ENCODE measurements at places on chromosomes 7 and 10.

DNA sequence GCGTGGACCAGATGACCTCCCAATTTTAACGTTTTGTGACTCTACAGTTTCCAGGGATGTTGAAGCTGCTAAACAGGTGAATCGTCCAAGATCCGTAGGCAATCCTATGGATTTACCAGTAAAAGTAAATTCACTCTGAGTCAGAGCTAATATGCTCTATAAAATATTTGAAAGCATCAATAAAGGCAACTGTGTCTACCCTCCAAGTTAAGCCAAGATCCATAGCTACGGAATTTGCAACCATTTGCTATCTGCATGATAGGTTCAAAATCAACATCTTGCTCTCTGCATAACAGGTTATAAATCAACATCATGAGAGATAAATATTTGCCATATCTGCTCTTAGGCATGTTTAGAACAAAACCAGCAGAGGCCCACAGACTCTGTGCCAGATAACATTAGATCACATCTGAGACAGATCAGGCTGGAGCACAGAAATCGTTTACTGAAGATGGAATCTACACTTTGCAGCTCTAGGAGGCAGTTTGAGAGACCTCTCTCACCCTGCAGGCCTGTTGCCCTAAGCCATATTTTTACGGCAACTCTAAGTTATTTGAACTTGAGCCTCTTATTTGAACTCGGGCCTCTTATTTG is 80.7 kb upstream of the PDCD4 start:
- DNase-seq: no peak

- DNase-seq: no peak
These were observed 49.6 kb downstream of the LGI1 start for GRCh38 chr10:93807371-93807770.

DNA sequence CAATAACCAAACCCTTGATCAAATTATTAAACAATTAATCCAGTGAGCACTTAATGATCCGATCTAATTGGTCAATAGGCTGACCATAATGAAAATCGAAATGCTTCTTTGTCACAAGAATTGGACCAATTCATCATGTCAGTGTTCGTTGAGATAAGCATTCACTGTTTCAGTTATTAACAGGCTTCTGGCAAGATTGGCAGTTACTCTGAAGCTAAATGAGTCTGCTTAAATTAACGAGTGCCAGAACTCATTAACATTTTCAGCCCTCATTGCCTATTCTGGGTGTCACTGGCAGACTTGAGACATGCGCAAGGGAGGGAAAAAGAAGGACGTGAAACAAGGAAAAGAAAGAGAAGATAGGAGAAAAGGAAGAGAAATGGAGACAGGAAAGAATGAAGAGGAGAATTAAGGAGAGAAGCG is 30.7 kb upstream of the SLC26A3 start:
- DNase-seq: no peak

DNA sequence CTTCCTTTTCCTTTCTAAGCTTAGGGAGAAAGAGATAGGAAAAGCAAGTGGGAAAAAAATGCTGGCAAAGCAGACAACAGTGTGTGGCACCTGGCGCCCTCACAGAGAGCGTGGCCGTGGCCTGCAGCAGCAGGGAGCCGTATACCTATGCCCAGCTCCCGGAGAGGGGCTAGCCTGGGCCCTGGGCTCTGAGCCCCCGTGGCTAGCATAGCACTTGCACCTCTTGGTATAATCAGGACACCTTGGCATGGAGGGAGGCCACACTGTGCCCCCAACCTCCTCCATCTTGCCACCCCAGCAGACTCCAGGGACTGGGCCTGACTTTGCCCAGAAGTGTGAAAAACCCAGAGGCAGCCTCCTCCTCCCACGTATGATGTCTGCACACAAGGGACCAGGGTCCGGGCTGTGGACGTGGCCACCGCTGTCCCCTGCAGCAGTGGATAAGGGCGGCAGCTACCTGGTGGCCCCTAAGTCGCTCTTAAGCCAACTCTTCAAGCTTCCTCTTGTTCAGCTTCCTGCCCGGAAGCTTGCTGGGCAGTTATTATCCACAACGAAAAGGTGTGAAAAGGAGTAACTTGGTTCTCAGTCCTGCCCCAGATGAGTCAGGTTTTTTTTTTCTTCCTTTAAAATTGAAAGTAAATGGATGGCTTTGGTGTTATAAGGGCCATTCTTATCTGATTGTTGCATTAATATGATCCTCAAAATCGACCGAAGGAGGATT is 249.1 kb upstream of the PITRM1 start:
- DNase-seq: no peak

DNA sequence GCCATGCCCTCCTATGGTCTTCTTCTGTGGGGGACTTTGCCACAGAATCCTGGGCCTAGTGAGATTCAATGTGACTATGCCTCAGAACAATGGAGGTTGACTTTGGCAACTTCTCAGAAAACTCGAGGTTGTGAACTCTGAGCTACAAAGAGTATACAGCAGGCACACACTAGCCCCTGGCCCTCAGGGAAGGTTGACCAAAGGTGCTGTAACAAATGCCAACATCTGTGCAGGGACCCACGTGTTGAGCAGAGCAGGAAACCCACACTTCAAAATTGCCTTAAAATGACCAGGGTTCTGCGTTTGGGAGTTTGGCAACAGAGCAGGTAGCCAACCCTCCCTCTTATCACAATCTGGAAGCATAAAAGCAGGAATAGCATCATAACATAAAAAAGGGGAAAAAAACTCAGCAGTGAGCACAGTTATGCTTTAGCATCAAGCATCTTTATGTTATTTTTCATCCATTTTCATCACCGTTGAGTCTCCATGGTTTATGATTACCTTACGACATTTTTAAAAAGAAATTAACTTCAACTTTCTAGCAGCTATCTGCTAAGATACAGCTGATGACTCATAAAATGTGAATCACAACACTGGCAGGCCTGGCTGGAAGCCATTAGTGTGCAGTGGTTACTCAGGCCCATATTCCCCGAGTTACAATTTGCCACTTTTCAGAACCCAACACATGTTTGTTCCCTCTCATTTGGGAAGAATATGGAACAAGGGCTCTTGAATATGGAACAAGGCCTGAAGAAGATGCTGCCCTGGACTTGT is 11.1 kb downstream of the PRLHR start:
- DNase-seq: no peak

- peak; percentile 84 for DNase-seq
These were observed 77.5 kb upstream of the CACUL1 start for GRCh38 chr10:118832241-118832651.

- no peak for DNase-seq
These were observed 12.4 kb downstream of the BUB3 start for GRCh38 chr10:123166618-123167017.

DNA sequence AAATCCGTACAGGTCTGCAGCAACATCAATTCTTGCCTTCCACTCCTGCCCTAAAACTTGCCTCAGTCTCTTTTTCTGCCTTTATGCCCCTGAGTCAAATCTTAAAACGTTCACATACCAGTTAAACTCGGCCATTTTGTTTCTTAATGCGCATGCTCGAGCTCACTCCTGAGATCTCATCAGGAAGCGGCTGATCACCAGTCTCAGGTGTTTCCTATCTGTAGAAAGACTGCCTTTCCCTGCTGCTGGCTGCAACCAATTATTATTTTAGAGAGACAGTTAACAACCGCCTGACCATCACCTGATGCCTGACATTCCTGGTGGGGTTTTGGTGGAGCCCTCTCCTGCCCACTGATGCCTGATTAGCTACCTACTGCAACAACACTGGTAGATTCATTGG is 70.2 kb upstream of the TMEM140 start:
- no peak for DNase-seq

- DNase-seq: no peak
These were observed 90.3 kb downstream of the HERPUD2 start for GRCh38 chr7:35604595-35604994.

DNA sequence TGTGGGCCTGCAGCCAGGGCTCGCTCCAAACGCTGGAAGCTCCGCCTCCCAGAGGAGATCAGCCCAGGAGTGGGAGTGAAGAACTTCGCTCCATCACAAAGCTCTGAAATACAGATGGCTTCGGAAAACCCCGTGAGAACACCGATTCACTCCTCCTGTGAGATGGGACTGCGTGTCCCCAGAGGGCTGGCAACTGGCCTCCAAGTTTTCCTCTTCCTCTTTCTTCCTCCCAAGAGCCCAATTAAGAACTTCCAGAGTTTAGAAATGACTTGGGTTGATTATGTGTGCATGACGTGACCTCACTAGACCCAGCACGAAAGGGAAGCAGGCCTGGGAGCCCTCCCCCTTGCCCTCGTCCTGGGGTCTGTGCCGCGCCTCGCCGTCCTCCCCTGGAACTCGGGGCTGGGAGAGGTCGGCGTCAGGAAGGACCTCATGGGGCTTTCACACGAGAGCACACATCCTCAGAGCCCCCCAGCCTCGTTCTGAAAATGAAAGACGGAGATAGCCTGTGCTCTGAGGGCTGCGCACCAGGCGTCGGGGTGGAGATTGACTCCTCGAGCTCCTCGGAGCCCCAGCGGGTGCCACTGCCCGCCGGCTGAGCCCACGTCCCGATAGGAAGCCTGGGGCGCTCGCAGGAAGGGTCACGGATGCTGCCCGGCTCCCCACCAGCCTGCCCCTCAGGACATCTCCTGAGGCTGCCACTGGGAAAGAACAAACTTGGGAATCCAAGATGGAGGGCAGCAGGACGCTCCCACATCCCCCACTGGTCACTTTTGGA is 37.8 kb downstream of the PTPRN2 start:
- DNase-seq: peak; percentile 44

- peak; percentile 27 for DNase-seq
These were observed 249.0 kb downstream of the TNS3 start for GRCh38 chr7:47332681-47333553.

DNA sequence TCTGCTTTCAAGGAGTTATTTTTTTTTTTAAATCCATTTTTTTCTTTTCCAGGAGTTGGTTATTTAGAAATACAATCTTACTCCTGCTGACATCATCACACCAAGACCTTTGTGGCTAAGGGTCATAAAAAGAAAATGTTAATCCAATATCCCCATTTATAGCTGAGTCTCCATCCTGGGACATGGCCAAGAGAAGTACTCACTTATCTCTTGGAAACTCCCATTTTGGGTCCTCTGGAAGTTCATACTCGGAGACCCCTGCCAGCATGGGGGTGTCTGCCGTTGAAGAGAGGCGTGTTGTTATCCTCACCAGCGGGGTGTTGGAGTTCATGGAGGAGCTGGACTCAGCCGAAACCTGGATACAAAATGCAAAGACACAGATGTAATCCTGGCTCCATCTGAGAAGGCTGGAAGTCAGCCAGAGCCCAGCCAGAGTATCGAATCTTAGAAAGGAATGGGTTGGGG is 94.6 kb downstream of the FGFR2 start:
- no peak for DNase-seq

GRCh38 chr10:59622320-59623132 is 87.1 kb downstream of the SLC16A9 start:
- no peak for DNase-seq

DNA sequence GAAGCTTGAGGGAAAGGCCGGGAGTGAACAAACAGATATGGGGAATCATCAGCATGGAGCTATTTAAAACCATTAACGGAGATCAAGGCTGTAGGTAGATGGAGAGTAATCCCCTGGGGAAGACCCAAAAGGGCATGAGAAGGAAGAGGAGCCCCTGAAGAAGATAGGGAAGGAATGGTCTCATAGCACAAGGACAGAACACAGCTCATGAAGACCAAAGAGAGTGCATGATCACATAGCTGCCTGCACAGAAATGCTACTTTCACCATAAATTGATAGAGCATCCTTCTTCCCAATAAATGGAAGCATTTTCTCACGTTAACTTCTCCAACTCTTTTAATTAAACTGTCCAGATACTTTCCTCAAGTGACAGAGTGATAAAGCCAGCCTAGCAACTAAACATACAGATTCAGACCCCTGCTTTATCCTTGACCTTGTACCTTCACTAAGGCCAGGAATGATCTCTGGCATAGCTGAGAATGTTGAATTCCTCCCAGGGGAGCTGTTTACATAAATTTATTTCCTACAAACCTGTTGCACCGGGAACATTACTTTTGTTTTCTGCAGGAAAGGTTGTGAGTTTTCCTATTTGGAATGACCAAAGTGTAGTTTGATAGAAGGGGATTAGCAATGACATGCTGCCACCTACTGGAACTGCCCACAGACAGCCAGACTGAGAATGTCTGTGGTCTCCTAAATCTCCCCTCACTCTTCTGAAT is 110.8 kb upstream of the LRGUK start:
- DNase-seq: no peak

DNA sequence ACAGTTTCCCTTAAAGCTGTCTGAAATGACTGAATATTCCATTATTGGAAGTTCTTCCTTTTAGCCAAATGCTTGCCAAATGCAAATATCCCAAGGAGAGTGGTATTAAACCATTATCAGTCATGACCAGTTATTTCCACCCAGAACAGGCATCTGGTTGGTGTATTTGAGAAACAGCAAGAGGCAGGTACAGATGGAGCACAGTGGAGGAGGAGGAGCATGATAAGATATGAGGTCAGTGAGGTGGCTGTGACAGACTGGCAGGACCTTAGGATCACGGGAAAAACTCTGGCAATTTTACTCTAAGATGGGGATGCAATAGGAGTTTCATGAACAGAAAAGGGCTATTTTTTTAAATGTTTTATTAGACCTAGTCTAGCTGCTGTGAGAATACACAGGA is 6.4 kb downstream of the HEPACAM2 start:
- DNase-seq: no peak

GRCh38 chr7:27631391-27631790 is 31.3 kb downstream of the HIBADH start:
- no peak for DNase-seq

- no peak for DNase-seq
These were observed 852.4 kb downstream of the SORCS1 start for GRCh38 chr10:106312087-106312486.

DNA sequence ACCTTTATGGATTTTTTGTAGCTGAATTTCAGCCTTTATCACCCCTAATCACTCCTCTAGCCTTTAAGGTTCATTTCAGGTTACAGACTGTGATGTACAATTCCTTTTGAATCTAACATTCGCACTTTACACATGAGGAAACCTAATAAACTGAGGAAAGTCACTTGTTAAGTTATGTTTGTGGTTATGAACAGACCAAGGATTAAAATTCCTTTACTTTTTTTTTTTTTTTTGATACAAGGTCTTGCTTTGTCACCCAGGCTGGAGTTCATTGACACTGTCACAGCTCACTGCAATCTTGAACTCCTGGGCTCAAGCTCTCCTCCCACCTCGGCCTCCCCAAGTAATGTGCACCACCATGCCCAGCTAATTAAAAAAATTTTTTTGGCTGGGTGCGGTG is 3.6 kb downstream of the MCU start:
- no peak for DNase-seq

DNA sequence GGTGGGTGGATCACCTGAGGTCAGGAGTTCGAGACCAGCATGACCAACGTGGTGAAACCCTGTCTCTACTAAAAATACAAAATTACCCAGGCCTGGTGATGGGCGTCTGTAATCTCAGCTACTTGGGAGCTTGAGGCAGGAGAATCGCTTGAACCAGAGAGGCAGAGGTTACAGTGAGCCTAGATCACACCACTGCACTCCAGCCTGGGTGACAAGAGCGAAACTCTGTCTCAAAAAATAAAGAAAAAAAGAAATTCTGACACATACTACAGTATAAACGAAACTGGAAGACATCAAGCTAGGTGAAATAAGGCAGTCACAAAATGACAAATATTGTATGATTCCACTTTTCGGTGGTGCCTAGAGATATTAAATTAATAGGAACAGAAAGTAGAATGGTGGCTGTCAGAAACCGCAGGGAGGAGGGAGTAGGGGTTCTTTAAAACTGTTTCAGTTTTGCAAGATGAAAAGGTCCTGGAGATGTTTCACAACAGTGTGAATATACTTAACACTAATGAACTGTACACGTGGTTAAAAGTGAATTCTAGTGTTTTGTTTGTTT is 23.2 kb downstream of the PILRA start:
- DNase-seq: no peak

- no peak for DNase-seq
These were observed 21.4 kb upstream of the ASZ1 start for GRCh38 chr7:117448655-117449054.

Measured in spleen (tissue), 13 donors.